MG63 (cell line): ENCODE measurements at places on chromosomes 5 and 9. TPM values are rescaled to one million over a fixed set of nuclear protein-coding genes. Genes with fewer than 3 reads are reported as not detected.

The CARD6 gene
- total RNA-seq: 2.0 and 2.4 TPM in 2 replicates

DNA sequence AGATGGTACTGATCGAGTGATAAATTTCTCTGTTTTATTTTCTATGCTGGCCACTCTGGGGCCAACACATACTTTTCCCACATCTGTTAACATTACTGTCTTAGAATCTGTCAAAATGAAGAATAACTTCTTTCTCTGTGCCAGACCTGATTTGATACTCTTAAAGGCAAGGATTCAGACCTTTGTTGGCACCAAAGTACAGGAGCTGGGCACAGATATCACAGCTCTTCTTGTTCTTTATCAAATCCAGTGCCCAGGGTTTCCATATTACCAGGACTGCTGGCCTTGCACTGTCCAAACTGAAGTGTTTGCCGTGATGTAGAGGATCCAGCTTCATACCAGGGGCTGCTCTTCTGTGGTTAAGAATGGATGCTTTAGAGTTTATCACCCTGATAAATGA lies 20.9 kb downstream of the ZNF474 start:
- DNase-seq: no peak

The MCCC2 gene
- 31.9 and 78.4 TPM in 2 replicates for total RNA-seq

- no peak for DNase-seq
Measured at GRCh38 chr5:135827965-135828781, 6.3 kb upstream of the SLC25A48 start.

GRCh38 chr5:3852161-3852916 lies 256.7 kb downstream of the IRX1 start:
- no peak for DNase-seq

- DNase-seq: no peak
Measured at GRCh38 chr5:173001229-173001841, 17.8 kb downstream of the ATP6V0E1 start.

GRCh38 chr5:116947691-116948528 lies 373.3 kb upstream of the SEMA6A start:
- peak; percentile 34 for DNase-seq

DNA sequence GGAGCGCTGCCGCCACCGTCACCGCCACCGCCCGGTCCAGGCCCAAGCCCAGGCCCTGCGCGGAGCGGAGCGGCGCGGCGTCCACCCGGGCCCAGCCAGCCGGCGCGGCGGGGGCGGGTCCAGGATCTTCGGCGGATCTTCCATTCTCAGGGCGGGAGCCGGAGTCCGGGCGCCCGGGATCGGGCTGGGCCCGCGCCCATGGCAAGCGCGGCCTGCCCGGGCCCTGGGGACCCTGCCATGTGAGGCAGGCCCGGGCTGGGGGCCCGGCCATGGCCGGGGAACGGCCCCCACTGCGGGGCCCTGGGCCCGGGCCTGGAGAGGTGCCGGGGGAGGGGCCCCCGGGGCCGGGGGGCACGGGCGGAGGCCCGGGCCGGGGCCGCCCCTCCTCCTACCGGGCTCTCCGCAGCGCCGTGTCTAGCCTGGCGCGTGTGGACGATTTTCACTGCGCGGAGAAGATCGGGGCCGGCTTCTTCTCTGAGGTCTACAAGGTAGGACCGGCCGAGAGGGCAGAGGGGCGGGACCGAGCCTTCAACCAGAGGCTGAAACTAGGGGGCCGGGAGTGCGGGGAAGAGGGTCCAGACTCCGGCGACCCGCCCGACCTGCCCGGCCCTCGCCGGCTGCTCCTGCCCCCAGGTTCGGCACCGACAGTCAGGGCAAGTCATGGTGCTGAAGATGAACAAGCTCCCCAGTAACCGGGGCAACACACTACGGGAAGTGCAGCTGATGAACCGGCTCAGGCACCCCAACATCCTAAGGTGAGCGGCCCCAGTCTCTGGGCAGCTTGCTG lies 482 bp downstream of the TESK1 start:
- peak; percentile 57 for DNase-seq

GRCh38 chr9:96109680-96110351 lies 192.2 kb downstream of the HSD17B3 start:
- no peak for DNase-seq

DNA sequence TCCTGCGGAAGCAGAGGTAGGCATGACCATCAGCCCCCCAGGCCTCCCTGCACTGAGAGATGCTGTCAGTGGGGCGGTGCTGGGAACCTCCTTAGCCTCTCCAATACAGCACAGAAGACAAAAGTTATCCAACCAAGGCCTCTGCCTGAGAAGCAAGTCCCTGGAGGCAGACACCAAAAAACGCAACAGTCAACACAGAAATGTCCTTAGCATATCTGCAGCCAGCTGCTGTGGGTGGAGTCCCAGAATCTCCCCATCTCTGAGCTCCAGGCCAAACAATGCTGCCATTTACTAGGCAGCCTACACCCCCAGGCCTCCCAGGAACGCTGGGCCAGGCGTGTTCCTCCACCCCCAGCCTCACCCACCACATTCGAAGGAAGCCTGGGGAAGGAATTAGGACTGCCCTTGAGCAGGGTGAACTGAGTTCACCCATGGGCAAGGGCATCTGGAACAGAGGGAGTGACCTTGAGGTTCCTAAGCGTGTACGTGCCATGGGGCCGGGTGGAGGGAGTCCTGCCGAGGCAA lies 43.7 kb downstream of the STK10 start:
- no peak for DNase-seq

GRCh38 chr5:174083056-174083827 lies 37.7 kb downstream of the NSG2 start:
- DNase-seq: no peak

The ROR2 gene
- total RNA-seq: 0.20 TPM in 1 of 2 replicates, not detected in the other

- DNase-seq: peak; percentile 49
Measured at GRCh38 chr9:109010746-109011145, 2.6 kb downstream of the CTNNAL1 start.

- no peak for DNase-seq
Measured at GRCh38 chr5:65805089-65805488, 83.1 kb downstream of the NLN start.

The FIBCD1 gene
- total RNA-seq: not detected in 2 replicates

DNA sequence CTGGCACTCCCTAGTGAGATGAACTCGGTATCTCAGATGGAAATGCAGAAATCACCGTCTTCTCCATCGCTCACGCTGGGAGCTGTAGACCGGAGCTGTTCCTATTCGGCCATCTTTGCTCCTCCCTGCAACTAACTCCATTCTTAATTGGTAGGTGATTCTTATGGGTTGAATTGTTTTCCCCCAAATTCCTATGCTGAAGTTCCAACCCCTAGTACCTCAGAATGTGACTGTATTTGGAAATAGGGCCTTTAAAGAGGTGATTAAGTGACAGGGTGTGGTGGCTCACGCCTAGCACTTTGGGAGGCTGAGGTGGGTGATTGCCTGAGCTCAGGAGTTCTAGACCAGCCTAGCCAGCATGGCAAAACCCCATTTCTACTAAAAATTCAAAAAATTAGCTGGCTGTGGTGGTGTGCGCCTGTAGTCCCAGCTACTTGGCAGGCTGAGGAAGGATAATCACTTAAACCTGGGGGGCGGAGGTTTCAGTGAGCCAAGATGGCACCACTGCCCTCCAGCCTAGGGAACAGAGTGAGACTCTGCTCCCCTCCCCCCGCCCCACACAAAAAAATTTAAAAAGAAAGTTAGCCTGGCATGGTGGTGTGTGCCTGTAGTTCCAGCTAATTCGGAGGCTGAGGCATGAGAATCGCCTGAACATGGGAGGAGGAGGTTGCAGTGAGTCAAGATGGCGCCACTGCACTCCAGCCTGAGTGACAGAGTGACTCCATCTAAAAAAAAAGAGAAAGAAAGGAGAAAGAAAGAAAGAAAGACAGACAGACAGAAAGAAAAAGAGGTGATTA lies 25.2 kb upstream of the FOCAD start:
- no peak for DNase-seq

GRCh38 chr9:1272488-1272887 lies 222.3 kb downstream of the DMRT2 start:
- DNase-seq: no peak

GRCh38 chr9:7601739-7602138 lies 197.8 kb downstream of the DMAC1 start:
- no peak for DNase-seq

The TAS2R1 gene
- 0.64 TPM in 1 of 2 replicates, not detected in the other for total RNA-seq

DNA sequence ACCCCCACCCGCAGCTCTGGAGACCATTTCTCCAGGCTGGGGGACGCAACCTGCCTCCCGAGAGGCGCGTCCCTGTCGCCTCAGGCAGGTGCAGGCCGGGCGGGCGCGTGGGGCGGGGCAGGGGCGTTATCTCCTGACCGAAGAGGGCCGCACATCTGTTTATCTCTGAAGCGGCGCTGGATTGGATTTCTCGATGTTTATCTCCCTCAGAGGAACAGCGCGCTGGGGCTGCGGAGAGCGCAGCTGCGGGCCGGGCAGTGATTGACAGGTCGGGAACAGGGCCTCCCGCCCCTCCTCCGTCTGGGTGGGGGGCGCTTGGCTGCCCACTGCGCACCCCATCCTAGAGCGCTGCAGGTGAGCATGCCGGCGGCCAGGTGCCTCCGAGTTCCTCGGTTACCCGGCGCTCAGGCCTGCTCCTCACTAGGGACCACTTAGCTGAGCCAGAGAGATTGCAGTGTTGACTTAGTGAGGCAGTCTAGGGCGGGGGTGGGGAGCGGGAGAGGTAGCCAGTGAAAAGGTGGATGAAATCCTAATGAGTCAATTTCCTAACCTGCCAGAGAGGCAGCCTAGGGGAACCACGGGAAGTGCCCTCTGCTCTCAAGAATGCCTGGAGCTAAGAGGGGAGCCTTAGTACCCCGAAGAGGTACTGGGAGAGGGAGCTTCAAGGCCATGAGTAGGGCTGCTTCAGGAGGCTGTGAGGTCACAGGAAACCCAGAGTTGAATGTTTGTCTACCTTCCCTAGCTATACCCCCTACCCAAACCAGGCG lies 39.6 kb upstream of the TIFAB start:
- no peak for DNase-seq

GRCh38 chr5:91340532-91340931 lies 42.6 kb downstream of the ARRDC3 start:
- no peak for DNase-seq

- no peak for DNase-seq
Measured at GRCh38 chr9:2608276-2608675, 13.3 kb upstream of the VLDLR start.

DNA sequence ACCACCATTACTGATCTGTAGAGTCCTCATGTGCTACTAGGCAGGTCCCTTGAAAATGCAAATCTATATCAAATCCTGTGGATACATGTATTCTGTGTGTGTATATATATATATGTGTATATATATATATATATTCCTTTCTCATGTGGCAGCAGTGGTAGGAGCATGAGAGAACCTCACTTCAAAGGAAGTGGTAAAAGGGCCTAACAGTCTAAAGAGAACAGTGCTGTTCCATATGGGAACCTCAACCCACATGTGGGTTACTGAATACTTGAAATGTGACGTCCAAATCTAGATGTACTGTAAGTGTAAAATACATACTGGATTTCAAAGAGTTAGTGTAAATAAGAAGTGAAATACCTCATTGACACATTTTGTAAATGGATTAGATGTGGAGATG lies 5.4 kb downstream of the SLC46A2 start:
- DNase-seq: no peak
